HT-29 (cell line): ENCODE measurements at places on chromosomes 12 and 14. TPM values are rescaled to one million over a fixed set of nuclear protein-coding genes. Genes with fewer than 3 reads are reported as not detected.

Gene MYO1H
- not detected in 2 replicates for total RNA-seq

Gene MYBPC1
- 0.10 TPM in 1 of 2 replicates, not detected in the other for total RNA-seq

Gene TMTC1
- 0.23 and 0.38 TPM in 2 replicates for total RNA-seq

Gene ACVRL1
- total RNA-seq, result not detected in 2 replicates

Gene ATL1
- 0.28 and 1.6 TPM in 2 replicates for total RNA-seq
